ENCODE measurements at places on chromosomes 6 and 20.

DNA sequence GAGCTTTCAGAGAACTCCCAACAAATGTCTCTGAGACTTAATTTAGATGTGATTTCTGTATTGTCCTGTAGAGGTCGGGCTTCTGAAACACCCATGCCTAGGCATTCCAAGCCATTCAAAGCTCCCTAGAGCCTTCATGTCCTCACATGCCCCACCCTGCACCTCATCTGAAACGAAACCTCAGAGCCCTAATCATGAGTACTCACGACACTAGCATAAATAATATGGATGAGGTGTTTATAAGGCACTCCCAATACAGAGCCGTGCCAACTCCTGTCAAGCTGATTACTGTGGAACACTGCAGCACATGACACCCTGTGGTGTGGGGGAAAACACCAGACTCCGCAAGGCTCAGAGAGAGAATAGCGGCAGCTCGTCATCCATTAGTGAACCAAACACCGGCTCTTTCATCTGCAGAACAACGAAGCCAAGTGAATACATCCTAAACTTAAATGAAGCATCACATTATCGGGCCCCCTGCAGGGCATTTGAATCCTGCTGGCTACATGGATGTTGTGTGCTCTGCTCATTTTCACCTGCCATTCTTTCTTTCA lies 83.8 kb downstream of the FNDC1 start:
- peak; percentile 95 for ATAC-seq

GRCh38 chr20:45894797-45895196 lies 3.7 kb downstream of the CTSA start:
- no peak for ATAC-seq

DNA sequence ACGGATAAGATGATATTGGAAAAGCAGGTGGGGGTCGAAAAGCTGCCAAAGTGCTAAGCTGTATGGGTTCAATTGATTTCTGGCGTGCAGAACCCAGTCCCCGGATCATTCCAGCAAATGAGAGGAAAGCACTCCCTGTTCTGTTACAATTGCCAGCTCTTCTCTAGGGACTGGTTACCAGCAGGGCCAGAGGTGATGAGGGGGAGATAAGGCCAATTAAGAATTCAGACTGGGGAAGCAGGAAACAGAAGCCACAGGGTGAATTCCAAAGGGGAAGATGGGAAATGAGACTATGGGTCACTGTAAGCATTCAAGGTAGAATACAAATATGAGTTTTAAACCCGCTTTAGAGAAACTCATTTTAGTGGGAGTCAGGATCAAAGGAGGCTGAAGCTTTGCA lies 349.4 kb upstream of the MAP3K7 start:
- no peak for ATAC-seq

DNA sequence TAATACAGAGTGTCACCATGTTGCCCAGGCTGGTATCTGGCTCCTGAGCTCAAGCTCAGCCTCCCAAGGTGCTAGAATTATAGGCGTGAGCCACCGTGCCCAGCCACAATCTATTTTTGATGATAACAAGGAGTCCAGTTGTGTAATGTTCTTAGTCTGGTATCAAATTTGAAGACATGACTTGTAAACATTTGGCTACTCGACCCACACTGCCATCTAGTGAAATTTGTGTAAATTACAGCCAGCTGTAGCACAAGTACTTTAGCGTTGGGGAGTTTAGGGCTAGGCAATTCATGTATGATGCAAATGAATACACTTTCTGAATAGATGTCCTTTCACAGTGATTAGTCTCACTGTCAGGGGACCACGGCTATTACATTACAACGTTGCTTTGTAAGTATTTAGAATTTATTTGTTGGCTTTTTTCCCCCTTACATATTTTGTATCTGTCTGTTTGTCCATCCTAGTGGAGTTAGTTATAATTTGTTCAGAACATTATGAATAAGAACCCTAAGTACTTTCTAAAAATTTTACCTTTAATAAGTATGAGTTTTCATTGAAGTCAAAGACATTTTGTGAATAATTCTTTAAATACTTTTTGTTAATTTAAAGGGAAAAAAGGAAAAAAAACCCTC lies 139.7 kb downstream of the PRDM13 start:
- peak; percentile 93 for ATAC-seq

GRCh38 chr6:37675606-37676005 lies 22.1 kb downstream of the MDGA1 start:
- ATAC-seq: no peak

GRCh38 chr6:170487707-170488329 lies 65.3 kb downstream of the PSMB1 start:
- ATAC-seq: no peak

DNA sequence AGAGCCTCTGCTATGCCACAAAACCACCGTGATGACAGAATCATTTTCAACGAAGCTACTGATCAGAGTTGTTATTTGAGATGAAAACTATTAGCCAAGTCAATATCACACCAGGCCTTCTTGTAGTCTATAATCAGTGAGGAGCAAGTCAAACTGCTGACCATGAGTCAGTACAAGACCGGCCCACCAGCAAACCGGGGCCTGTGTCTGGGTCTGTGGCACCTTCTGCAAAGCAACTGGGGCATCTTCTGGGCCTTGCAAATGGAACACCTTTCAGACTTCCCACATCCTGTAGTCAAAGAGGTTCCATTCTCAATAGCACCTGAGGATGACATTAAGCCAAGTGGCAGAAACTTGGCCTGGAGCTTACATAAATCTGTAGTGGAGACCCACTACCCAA lies 38.5 kb downstream of the CPXM1 start:
- no peak for ATAC-seq

DNA sequence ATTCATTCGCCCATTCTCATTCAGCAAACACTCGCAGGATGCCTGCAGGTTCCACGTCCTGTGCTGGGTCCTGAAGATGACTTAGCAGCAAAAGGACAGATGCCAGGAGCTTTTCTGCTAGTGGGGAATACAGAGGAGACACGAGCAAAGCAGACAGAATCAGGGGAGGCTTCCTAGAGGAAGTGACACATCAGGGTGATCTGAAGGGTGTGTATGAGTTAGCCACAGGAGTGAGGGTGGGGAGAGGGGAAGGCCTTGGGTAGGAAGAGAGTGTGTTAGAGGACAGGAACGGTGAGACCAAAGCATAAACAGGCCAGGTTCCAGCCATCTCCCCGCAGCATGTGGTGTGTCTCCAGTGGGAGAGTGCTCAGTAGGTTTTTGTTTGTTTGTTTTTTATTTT lies 73.4 kb upstream of the GTSF1L start:
- ATAC-seq: no peak

DNA sequence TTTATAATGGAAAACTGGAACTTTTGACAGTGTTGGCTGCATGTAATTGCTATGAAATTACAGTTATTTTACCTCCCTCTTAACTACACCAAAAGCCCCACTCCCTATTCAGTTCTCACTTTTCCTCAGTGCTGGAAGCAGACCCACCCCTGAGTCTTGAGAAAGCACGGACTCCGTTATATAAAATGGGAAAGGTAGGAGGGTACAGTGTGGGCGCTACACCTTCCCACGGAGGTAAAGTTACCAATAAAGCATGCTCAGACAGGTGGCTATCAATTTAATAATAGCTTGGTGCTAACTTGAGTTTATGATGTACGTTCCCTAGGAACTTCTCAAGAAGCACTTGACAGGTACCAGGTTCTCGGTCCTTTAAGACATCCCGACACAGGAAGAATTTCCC lies 59.0 kb downstream of the CLIC5 start:
- no peak for ATAC-seq

DNA sequence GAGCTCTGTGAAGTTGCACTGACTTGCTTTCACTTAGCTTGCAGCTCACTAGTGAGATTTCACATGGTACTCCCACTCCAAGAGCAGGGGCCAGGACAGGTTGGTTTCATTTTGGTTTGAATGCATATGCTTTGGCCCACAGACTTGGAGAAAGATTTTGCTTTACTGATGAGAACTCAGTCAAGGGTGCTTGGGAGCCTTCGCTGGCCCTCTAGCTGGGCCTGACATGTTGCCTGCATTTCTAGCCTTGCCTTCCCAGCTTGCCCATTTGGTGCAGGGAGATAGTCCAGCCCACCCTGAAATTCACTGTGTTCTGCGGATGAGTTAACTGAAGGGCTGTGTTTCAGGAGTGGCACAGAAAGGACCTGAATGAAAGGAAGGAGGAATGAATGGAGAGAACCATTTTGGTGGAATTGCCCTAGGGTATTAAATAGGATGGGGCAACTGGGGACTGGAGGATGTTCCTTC lies 1.9 kb downstream of the SGK1 start:
- ATAC-seq: no peak

DNA sequence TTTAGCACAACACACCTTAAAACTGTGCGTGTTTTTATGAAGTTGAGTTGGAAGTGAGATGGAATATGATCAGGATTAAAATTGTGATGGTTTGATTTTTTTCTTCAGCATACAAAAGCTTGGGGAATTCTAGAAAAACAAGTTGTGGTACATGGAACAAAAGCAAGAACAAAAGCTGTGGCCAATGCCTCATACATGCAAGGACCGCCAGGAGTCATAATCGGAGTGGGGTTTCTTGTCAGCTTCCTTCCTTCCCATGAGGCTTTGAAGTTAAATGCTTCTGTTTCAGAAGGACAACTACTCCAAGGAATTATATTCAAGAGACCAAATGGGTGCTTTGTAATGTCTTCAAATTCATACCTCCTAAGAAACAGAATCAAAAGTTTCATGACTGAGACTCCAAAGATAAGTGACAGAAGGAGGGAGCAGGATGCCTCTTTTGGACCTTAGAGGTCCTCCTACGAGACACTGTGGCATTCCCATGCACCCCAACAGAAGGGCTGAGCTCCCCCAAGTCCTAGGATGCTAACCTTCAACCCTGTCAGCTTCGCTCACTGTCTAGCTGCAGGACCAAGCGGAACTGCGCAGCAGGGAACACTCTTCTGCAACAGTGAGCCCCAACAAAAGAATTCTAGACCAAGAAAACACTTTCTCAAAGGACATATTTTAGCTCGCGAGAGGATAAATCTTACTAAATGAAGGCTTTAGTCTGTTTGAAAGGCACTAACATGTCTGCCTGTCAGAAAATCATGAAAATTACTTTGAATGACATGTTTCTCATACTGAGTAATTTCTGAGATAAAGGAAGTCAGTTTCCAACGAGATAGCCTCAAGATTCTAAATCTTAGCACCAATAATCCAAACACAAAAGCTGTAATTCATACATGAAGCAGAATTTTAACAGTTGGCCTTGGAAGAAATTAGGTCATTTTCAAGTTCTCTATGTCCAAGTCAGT lies 108.5 kb upstream of the NHSL1 start:
- ATAC-seq: no peak

GRCh38 chr6:161748535-161749416 lies 474.9 kb upstream of the AGPAT4 start:
- ATAC-seq: peak; percentile 63

GRCh38 chr20:4018023-4018748 lies 2.8 kb upstream of the RNF24 start:
- ATAC-seq: no peak

DNA sequence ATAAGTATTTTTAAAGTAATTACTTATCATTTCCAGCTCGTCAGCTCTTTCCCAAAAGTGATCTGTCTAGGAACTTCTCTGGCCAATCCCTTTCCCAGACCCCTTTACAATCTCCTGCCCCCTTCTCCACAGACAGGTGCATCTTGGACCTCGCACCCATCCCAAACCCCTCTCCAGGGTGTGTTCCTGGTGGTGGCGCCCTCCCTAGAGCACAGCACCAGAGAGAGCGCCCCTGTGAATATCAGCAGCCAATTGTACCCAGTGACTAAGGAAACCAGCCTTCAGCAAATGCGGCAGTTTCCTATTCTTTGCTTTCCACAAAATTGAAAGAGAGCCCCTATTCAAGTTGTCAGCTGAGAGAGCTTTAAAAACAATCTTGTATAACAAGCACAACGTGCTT lies 157.7 kb downstream of the RNASET2 start:
- peak; percentile 27 for ATAC-seq

DNA sequence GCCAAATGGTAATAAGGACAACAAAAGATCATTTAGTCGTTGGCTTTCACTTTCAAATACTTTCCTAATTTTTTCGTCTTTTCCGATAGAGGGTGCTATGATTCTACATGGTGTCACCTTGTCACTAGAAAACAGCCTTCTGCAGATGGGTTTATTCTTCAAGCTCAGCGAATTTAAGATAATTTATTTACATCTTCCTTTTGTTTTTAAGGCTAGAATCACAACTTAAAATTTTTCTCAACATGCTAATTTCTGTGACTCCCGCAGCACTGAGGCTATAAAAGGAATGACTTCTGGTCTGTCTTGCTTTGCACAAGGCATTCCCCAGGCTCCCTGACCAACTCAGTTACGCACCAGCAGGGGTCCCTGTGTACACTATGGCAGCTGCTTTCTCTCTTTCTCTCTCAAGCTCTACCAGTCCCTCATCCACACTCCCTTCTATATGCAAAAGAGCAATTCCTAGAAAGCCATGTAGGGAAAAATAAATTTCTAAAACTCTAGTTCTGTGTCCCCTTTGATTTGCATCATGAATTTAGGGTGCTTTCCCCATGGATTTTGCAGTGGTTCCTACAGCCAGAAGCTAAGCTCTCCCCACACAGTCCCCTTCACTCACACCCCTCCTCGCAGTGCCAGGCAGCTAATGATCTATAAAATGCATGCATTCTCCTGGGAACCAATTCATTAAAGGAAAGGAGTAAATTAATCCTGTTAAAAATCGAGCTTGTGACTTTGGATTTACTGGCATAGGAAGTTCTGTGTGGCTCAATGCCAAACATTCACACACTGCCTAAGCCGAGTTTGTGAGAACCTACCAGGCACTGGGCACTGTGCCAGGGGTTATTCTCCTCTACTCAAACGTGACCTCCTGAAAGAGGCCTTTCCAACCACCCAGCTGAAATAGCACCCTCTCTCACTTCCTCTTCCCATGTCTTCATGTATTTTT lies 74.5 kb downstream of the DCDC2 start:
- peak; percentile 100 for ATAC-seq

- ATAC-seq: no peak
Measured at GRCh38 chr20:49136817-49137571, 51.1 kb downstream of the STAU1 start.

DNA sequence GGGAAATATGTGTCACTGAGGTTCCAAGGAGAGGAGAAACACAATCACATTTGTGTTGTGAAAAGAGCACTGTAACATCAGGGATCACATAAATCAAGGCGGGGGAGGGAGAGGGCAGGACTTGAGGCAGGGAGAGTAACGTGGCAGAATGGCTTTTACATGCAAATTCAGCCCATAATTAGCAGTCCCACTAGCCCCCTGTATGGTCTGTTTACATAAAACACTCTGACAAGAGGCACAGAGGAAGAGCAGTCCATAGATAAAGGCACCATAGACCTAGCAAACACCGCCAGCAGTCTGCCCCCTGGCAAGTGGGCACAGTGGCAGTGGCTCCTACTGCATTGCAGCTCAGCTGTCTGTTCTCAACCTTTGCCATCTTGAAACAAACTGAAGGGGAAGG lies 82.7 kb downstream of the LYRM2 start:
- ATAC-seq: peak; percentile 90

DNA sequence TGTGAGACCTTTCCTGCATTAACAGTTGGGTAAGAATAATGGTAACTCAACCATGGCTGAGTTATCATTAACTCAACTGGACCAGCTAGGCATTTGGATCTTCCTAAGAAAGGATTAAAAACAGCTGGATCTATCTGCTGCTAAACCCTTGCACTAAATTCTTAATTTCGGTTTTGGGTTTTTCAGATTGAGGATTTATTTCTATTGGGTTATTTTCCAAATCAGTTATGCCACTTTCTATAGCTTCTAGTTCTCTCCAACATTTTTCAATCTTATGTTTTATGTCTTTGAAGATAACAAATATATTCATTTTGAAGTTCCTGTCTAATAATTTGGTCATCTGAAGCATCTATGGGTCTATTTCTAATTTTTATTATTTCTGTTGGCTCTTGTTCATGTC lies 92.5 kb downstream of the KIF13A start:
- no peak for ATAC-seq

Data from motor neuron (in vitro differentiated cells).